ENCODE measurements at places on chromosomes 2 and 18.

- no peak for DNase-seq
- no peak overlapping the region for H3K27ac ChIP-seq
- H3K27me3 ChIP-seq: peaks cover 92% of the 10 kb centered on the region
- H3K4me3 ChIP-seq: no peak overlapping the region
These were observed 49.0 kb upstream of the PAIP2B start for GRCh38 chr2:71275939-71276310.

DNA sequence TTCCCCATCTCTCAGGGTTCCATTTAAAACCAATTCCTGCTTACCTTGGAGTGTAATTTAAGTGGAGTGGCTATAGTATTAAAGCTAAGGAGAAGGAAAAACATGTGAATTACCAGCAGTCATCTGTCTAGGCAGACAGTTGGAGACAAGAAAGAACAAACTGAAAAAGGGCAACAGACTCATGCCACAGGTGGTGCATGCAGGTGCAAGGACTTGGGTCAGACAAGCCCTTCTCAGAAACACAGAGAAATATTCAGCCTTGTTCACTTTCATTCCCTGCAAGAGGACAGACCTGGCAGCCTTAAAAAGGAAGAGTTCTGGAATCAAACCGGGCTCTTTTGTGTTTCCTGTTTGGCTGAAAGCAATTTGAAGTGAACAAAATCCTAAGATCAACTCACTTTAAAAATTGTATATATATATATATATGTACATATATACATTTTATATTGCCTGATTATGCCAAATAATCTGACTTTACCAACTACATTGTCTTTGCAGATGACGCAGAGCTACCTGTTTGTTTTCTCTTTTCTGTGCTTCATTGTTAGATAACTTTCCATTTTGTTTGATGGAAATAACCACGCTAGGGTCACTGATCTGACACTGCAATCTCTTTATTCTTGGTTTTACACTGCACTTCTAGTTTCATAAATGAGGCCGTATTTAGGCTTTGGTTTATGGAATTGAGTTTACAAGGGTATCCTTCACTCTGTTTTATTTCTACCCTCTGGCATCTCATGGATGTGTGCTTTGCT, 35.1 kb upstream of the VPS54 start:
- H3K27ac ChIP-seq: no peak overlapping the region
- H3K4me1 ChIP-seq: peaks cover 37% of the 10 kb centered on the region
- H3K36me3 ChIP-seq: no peaks in the 10 kb centered on the region
- no peak overlapping the region for H3K4me3 ChIP-seq

- no peak overlapping the region for H3K27ac ChIP-seq
- H3K27me3 ChIP-seq: peaks cover 16% of the 10 kb centered on the region
- no peak overlapping the region for H3K4me3 ChIP-seq
- H3K36me3 ChIP-seq: peaks cover 1% of the 10 kb centered on the region
These were observed 917 bp upstream of the PRKAG3 start for GRCh38 chr2:218832520-218832919.

- no peaks in the 10 kb centered on the region for H3K27me3 ChIP-seq
- H3K27ac ChIP-seq: no peak overlapping the region
- no peak for DNase-seq
These were observed 98.8 kb upstream of the ZNF516 start for GRCh38 chr18:76593843-76594242.

GRCh38 chr18:13464432-13465123, 246.0 kb downstream of the LDLRAD4 start:
- no peak overlapping the region for H3K27ac ChIP-seq
- H3K4me1 ChIP-seq: no peaks in the 10 kb centered on the region
- no peak overlapping the region for H3K4me3 ChIP-seq
